H9 (cell line): ENCODE measurements at places on chromosomes 5 and 9. TPM values are rescaled to one million over a fixed set of nuclear protein-coding genes. Genes with fewer than 3 reads are reported as not detected.

AFAP1L1 gene
- total RNA-seq = 1.8 and 2.0 TPM in 2 replicates

LAMC3 gene
- total RNA-seq = 21.7 and 21.9 TPM in 2 replicates

FRMD3 gene
- total RNA-seq = 0.48 and 0.55 TPM in 2 replicates

ALG2 gene
- total RNA-seq = 30.1 and 32.8 TPM in 2 replicates

FGD3 gene
- total RNA-seq = 1.7 and 1.8 TPM in 2 replicates

FGF10 gene
- total RNA-seq = 0.15 TPM in 1 of 2 replicates, not detected in the other

AK3 gene
- total RNA-seq = 41.5 and 42.7 TPM in 2 replicates

CPEB4 gene
- 8.6 and 8.7 TPM in 2 replicates for total RNA-seq

ASTN2 gene
- 9.7 and 10.1 TPM in 2 replicates for total RNA-seq

CTSV gene
- 82.2 and 85.5 TPM in 2 replicates for total RNA-seq
